ENCODE measurements at places on chromosomes 3 and 15.

DNA sequence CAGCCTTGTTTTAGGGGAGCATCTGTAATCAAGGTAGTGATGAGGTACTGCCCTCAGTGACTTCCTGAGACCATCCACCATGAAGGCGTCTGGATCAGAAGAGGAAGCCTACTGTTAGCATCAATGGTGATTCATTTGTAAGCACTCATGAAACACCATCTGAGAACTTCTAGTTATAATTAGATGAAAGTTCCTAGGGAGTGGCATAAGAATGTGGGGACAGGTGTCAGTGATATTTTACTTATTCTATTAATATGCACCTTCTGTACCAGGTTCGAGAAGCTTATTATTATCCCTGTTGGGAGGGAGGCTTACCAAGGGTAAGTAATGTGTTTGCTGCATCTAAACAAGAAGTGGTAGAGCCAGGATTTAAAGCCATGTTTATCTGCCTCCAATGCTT is 295.8 kb upstream of the TBL1XR1 start:
- no peak for DNase-seq

- DNase-seq, result peak; percentile 78
Measured at GRCh38 chr3:51371943-51372557, 13.0 kb upstream of the MANF start.

- no peak for DNase-seq
Measured at GRCh38 chr3:49484471-49484870, 14.4 kb downstream of the DAG1 start.

DNA sequence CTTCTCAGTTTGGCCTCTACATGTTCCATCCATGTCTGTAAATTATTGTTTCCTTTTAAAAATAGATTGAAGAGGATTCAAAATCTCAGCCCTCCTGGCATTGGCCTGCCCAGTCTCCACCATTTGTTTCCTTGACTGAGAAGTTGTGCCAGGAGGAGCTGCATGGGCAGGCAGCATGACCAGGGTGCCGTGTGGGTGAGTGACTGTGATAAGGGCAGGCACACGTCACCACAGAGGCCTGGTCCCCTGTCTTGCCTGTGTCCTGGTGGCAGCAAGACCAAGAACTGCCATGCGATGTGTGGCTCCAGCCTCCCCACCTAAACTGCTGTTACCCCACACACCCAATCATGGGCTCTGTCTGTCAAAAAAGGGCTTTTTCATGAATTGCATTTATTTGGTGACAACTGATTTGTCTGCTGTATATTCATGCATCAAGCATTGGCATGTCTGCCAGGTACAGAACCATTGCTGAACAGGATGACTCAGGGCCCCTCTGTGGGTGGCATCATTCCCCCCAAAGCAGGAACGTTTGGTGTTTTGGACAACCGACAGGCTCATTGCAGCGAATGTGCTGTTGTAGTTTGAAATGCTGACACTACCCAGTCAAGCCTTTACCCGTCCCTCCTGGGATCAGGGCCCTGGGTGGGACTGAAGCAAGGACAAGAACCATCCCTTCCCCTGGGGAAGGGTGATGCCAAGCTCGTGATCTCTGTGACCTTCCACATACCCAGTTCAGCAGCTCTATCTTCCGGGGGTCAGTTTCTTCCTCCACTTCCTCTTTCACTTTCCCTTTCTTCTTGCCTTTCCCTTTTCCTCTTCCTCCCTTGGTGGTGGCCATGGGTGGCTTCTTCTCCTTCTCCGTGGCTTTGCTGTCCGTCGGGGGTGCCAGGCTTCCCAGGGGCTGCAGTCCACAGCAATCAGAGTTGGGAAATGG is 51.6 kb downstream of the TRPM1 start:
- DNase-seq, result no peak

- DNase-seq, result peak; percentile 94
Measured at GRCh38 chr15:79370716-79371115, 59.8 kb downstream of the TMED3 start.

GRCh38 chr3:40739971-40740370 is 215.2 kb downstream of the ZNF621 start:
- no peak for DNase-seq
